Right ventricle myocardium inferior (tissue), 1 donor: ENCODE measurements at places on chromosomes 7 and 10. TPM values are rescaled to one million over a fixed set of nuclear protein-coding genes. Genes with fewer than 3 reads are reported as not detected.

DNA sequence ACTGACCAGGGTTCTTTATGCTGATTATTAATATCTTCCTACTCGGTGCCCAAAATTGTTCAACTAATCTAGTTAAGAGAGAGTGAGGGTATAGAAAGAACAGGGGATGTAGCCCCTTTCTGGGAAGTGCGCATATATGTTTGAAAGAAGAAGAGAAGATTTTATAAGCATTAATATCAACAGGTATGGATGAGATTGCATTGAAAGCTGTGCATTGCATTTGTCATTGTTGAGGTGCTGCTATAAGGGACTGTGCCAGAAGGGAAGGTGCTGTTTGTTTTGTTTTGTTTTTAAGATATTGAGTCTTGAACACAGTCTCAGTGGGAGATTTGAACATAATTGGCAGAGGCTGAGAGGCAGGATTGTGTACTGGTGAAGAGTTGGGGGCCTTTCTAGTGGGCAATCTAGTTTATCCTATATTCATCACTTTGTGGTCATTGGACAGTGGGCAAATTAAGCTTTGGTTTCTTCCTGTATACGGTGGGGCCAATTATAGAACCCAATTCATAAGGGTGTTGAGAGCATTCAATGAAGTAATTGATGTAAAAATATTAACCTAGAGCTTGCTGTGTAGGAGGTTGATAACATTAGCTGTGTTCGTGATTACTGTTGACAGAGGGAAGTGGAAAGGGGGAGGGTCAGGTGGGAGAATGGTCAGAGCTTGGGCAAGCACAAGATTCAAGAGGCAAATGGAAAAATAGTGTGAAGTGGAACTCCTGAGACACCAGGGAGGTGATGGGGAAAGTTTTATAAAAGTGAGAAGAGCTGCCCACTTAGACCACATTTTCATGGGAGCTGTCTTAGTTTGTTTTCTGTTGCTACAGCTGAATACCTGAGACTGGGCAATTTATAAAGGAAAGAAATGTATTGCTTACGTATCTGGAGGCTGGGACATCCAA lies 19.9 kb upstream of the PCGF5 start:
- no peak for DNase-seq

The SLC13A1 gene
- not detected for total RNA-seq

- DNase-seq: no peak
These were observed 68.0 kb upstream of the PCDH15 start for GRCh38 chr10:54869022-54869421.

DNA sequence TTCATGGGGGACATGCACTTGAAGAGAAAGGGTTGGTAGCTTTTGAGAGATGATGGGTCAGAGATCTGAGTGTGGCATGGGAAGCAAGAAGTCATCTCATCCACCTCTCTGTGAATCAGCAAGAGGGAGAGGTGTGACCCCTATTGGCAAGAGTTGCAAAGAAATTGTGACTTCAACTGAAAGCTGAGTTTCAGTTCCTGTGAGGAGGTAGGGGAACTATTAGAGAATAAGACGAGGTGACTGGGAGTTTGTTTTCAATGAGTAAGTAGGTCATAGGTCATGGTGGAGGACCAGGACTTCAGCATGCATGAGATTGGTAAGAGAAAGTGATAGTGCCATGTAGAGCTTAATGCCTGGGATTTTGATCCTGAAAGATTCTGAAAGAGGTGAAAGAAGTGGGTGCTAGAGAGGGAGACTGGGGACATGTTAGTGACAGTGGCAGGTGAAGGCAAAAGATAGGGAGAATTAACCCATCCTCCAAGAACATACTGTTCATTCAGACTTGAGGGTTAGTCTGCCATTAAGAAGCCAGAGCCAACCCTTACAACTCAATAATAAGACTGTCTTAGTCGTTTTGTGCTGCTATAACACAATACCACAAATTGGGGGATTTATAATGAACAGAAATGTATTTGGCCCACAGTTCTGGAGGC lies 75.5 kb upstream of the CAPZA2 start:
- no peak for DNase-seq

DNA sequence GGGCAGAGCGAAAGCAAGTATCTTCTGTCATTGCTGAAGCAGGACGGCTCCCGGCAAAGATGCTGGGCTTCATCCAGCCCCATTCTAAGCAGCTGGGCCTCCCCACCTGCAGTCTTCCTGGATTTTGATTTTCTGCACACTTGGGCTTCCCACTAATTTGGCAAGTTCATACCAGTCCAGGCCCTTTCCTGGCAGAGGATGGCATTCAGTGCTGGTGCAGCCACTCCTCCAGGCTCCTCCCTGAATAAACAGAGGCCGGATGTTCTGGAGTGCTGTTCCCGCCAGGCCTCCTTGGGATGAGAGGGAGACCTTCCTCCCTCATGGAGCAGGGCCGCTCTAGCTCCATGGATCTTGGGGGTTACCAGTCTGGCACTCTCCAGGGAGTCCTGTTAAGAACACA lies 3.4 kb downstream of the BAG3 start:
- no peak for DNase-seq

The TMUB1 gene
- total RNA-seq: 35.5 TPM

DNA sequence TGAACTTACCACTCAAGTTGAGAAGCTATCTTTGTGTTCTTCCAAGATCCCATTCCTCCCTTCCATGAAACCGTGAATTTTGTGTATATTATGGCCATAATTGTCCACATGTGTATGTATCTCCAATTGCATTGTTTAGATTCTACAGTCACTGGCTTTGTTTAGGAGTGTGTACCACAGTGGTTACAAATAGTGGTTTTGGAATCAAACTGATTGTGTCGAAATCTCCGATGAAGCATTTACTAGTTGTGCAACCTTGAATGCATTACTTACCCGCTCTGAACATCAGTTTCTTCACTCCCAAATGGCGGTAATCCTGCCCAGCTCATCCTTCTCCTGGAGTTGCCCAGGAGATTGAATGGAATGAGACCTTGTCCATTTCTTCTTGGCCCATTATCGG lies 145.0 kb upstream of the ZNF32 start:
- DNase-seq: no peak
